ENCODE measurements at places on chromosomes 16 and 17. TPM values are rescaled to one million over a fixed set of nuclear protein-coding genes. Genes with fewer than 3 reads are reported as not detected.

LYRM9 gene
- 2.8 TPM for total RNA-seq

CCL1 gene
- not detected for total RNA-seq

PDE6G gene
- 0.43 TPM for total RNA-seq

TMEM208 gene
- 38.2 TPM for total RNA-seq

CCDC78 gene
- 1.4 TPM for total RNA-seq

GRCh38 chr17:45628019-45628418, 137.5 kb upstream of the PLEKHM1 start:
- no peak for DNase-seq

- DNase-seq, result no peak
Measured at GRCh38 chr17:83153681-83154310, 74.4 kb downstream of the METRNL start.

DNA sequence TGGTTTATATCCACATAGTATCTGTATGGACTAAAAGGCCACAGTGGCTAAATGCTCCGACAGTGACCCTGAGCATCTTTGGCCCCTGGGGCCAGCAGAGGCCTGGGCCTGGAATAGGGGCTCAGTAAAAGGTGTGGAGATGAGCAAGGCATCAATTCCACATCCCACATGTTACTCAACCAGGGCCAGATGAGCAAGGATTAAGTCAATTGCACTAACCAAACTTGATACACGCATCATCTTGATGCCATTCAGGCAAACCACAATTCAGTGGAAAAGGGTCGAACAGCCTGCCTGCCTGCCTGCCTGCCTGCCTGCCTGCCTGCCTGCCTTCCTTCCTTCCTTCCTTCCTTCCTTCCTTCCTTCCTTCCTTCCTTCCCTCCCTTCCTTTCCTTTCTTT, 53.5 kb upstream of the DNAJA2 start:
- DNase-seq, result no peak

- no peak for DNase-seq
Measured at GRCh38 chr16:80500116-80500859, 40.5 kb upstream of the DYNLRB2 start.

DNA sequence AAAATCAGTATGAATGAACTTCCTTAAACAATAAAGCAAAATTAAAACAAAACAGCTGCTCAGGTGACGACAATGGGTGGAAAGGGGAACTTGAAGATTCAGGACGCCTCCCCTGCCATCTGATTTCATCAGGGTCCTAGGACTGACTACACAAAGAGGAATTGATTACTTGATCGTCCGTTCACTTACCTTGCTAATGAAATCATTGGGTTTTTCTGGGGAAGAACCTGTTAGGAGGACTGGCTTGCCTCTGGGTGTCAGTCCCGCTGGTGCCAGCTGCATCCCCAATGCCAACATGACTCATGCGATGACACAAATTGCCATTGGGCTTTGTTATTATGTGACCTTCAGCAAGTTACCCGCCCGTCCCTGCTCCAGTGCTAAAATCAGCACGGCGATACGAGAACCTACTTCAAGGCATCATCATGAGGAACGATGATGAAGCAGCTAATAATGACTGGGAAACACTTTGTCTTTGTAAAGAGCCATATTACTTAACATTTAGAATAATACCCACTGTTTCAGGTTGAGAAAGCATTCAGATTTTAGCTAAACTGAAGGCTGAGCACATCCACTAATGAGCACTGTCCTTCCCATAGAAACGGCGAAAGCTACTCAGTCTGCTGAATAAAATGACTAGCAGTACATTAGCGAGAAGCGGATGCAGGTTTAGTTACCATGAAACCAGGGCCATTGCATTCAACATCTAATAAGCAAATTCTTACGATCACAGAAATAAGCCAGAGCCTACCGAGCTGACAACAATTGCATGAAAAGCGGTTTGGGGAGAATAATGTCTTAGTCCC, 139.4 kb downstream of the ZFHX3 start:
- no peak for DNase-seq

DNA sequence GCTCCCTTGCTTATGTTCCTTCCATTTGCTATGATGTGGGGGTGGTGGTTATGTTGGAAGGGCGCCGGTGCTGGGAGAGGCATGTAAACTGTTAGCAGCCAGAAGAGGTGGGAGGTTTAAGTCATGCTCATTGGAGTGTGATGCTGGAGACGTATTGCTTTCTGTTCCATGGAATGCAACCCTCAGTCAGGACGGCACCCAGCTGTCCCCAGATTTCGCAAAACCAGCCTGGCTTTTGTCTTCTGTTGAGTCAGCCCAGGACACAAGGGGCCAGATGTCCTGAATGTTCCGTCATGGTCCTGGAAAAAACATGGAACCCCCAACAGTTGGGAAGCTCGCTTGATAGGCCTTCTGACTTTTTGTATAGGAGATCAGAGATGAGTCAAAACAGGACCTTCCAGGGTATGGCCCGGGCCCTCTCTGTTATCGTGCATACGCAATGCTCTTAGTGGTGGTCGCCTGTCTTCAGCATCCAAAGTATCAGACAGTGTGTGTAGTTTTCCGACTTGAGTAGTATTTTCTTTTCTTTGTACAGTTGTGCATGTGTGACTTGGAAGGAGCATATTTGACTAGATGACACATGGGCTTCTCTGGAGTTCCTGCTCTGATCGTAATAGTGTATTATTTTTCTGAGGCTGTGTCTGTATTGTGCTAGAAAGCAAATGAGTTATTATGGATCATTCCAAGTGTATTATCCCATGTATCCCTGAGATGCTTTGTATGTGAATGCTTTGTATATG, 201.9 kb downstream of the SNX29 start:
- DNase-seq, result peak; percentile 18

DNA sequence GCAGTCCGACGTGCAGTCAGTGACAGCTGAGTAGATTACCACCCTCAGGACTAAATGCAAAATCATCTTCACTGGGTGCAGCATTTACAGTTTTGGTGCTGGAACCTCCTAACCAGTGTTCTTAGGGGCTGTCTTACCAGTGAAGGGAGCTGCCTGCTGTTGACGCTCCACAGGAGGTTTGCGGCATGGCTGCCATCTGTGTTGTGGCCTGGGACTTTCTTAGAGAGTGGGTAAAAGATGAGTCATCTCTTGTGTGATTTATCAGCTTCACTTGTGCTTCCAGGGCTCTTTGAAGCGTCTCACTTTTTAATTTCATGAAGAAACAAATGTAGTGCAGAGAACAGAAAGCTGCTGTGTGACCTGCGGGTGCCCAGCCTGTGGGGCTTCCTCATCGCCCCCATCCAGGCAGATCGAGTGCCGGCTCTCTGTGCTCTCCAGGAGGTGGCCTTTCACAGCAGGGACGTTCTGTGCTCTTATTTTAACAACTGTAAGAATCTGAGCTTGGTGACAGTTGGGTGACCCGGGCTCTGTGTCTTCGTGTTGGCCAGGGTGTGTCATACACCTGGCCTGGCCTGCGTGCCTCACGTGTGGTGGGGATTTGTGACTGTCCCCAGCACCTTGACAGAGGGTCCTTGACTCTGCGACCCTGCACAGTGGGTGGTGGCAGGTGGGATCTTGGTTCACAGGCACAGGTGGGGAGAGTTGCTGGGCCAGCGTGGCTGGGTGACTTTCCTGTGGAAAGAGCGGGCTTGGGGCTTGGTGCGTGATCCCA, 24.3 kb upstream of the ZNF750 start:
- DNase-seq, result peak; percentile 94

DNA sequence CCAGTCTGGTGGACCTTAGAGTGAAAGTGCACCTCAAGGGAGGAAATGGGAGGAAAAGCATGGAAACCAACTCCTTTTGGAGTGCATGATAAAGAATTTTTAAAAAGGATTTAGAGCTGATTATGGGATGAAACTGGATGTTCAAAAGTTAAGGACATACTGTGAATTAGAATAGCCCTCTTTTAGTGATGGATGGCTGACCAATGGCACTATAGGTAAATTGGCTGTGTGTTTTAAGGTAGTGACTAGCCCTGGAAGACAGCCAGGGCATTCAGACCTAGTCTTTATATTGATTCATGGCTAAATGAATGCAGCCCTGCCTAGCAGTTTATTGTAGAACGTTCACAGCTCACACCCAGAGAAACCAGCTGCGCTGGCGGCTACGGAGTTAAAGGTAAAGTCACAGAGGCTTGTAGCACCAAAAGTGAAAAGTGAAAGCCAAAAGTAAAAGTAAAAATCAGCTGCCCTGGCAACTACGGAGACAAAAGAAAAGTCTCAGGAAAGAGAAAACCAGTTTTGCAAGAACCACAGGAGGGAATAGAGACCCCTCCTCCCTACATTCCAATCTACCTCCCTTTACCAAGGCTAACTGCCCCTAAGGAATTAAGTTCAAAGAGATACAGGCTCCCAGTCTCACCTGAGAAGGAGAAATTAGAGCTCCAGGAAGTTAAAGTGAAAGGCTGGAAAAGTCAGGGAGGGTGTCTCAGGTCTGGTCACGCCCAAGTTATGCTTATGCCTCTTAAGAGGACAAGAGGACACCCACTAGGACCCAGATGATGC, 21.8 kb downstream of the ACSM1 start:
- DNase-seq, result no peak

GRCh38 chr17:76086384-76086783, 7.4 kb downstream of the ZACN start:
- DNase-seq, result no peak

GRCh38 chr17:55295411-55296170, 30.8 kb downstream of the HLF start:
- peak; percentile 78 for DNase-seq

- no peak for DNase-seq
Measured at GRCh38 chr17:40564195-40564882, 933 bp downstream of the CCR7 start.

DNA sequence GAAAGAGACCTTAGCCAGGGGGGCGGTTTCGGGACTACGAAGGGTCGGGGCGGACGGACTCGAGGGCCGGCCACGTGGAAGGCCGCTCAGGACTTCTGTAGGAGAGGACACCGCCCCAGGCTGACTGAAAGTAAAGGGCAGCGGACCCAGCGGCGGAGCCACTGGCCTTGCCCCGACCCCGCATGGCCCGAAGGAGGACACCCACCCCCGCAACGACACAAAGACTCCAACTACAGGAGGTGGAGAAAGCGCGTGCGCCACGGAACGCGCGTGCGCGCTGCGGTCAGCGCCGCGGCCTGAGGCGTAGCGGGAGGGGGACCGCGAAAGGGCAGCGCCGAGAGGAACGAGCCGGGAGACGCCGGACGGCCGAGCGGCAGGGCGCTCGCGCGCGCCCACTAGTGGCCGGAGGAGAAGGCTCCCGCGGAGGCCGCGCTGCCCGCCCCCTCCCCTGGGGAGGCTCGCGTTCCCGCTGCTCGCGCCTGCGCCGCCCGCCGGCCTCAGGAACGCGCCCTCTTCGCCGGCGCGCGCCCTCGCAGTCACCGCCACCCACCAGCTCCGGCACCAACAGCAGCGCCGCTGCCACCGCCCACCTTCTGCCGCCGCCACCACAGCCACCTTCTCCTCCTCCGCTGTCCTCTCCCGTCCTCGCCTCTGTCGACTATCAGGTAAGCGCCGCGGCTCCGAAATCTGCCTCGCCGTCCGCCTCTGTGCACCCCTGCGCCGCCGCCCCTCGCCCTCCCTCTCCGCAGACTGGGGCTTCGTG, at the start of gene MAPT:
TSS of gene MAPT (plus strand) at position 533 of the 763 bp plus-strand sequence. CDS start 67,784 bp downstream, outside the sequence.
- DNase-seq, result peak; percentile 83

DNA sequence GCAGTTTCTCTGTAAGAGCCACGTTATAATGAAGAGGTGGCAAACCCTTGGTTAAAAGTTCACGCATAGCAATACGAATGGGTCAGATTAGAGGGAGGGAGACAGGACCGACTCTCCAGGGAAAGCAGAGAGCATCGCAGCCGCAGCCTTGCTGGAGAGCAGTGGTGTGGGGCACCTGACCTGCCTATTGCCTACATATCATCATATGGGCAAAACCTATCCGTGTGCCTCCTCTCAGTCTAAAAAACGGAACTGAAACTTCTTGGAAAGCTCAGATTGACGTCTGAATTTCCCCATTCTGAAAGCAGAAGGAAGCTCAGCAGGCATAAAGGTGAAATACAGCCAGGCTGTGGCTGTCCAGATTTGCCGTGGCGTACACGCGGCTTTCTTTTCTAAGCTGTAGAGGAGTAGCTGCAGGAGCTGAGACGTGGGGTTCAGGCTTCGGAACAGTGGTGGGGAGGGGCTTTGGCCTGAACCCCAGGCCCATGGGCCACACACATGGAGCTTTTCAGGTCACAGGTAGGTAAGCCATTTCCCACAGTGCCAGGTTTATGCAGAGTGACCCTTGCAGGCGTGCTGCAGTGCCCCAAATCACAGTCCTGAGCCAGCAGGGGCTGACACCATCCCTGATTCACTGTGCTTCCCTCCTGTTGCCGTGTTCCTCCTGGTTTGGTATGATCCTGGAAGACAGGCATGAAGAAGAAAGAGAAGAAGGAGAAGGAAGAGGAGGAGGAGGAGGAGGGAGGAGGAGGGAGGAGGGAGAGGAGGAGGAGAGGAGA, 41.6 kb upstream of the TNRC6C start:
- DNase-seq, result no peak

GRCh38 chr17:80796430-80796861, 195.2 kb upstream of the CHMP6 start:
- no peak for DNase-seq

- no peak for DNase-seq
Measured at GRCh38 chr17:69864462-69864861, 210.6 kb upstream of the KCNJ16 start.

GRCh38 chr17:55959756-55960155, 193.5 kb upstream of the ANKFN1 start:
- no peak for DNase-seq

GRCh38 chr16:87538160-87538559, 45.3 kb upstream of the ZCCHC14 start:
- DNase-seq, result no peak

- no peak for DNase-seq
Measured at GRCh38 chr16:30697264-30698138, 1.5 kb upstream of the SRCAP start.

DNA sequence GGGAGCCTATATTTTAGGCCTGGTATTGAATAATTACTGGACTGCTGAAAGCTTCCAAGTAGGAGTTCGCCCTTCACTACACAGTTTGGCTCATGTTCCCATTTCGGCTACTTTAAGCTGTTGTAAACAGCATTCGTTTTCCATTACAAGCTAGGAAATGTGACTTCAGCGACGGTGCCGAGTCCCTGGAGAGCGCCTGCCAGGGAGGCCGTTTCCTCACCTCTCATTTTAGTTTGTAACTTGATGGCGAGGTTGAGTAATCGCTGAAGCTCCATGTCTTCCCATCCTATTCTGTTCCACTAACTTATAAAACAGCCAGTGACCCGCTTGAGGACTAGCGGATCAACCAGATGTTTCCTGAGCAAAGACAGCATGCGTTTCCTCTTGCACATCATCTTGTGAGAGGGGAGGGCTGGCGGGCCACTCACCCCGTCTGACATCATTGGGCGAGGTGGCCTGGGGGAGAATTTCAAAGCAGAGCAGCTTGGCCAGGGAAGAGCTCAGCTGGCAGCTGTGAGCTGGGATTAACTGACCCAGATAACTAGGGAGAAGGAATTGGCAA, 32.9 kb downstream of the PCTP start:
- DNase-seq, result peak; percentile 90
